ENCODE measurements at places on chromosomes 12 and 14.

DNA sequence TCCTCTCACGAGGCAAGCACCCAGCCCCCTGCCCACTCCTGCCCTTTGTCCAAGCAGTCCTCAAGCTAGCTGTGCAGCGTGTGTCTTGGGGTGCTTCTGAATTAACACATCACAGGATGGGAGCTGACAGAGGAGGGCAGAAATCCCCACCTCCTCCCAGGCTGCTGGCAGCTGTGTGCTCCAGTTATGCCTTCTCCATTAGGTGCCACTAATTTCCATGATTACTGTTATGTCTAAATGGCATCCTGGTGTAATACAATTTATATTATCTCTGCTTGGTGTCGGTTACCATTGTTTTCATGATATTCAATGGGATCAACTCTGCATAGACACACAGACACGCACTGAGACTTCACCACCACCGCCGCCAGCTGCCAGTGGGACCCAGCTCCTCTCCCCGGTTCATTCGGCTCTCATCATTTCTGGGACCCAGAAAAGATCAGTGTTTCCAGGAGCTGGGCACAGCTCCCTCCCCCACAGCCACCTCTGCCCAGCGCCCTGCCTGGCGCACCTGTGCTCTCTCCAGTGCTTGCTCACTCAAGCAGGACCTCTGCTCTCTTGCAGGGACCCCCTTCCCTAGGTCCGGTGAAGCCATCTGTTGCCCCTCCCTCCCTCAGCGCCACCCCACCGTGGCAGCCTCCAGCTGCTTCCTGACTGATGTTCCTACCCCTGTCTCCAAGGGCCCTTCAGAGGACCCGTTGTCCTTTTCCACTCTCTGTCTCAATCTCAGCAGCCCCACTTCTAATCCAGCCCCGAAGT, 167.5 kb upstream of the FKBP4 start:
- DNase-seq = no peak

DNA sequence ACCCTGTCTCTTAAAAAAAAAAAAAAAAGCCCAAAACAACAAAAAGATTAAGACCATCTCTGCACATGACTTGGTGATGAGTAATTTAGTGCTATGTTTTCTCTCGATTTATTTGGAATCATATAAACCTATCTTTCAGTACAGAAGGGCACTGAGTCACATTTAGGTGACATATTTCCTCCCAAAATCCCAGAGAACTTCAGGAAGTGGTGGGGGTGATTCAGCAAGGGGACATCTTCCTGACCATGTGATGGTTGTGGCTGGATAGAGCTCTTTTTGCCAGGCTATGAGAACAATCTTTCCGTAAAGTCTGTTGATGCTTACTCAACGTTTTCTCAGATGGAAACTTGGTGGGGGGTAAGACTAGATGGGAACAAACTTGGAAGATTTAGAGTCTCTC, 50.0 kb downstream of the PPFIBP1 start:
- DNase-seq = no peak

- DNase-seq = no peak
Observed at GRCh38 chr14:26328791-26329190, 269.0 kb downstream of the NOVA1 start.

DNA sequence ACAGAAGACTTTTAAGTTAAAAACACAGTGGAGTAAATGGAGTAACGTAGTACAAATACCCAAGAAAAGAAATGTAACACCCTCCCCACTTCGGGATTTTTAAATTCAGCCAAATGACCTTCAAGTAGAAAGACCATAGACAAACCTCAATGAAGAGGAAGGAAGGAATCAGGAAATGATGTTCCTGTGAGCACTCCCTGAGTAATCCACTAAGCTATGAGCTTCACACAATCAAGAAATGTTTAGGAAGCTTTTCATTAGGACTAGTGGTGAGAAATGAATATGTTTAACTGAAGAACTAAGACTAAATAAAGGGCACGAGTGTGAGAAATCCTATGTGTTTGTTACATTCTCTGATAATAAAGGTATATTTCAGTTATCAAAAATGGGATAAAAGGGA, 10.1 kb downstream of the TCL1A start:
- DNase-seq = no peak
